Activated T-helper 1 cell treated with anti-CD3 and anti-CD28 coated beads, Interleukin-2, amount 50 U/mL, for 16 hours (primary cell): ENCODE measurements at places on chromosomes 7 and 10.

DNA sequence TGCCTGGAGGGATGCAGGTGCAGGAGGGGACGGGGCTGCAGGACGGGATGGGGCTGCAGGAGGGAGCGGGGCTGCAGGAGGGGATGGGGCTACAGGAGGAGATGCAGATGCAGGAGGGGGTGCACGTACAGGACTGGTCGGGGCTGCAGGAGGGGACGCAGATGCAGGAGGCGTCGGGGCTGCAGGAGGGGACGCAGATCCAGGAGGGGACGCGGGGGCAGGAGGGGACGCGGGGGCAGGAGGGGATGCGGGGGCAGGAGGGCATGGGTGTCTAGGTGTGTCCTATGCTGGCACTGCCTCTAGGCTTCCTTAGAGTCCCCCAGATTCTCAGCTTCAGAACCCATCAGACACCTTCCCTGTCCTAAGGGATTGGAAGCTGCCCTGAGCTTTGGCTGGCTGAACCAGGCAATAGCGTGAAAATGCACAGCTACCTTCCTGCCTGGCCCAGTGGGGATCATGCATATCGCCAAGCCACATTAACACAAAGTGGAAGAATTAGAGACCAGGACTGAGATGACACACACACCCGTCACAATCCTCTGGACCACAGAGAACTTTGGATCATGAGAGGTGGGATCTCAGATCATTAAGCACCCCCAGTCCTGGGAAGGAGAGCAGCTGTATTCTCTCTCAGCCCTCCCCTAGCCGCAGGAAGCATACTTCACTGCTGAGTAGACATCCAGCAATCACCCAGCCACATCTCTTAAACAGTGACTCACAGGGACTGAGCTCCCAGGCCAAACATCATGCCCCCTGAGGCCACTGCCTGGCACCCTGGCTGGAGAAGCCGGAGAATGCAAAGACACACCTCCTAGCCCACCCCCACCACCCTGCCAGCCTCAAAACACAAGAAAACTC, 67.3 kb downstream of the VWA2 start:
- no peak for DNase-seq

DNA sequence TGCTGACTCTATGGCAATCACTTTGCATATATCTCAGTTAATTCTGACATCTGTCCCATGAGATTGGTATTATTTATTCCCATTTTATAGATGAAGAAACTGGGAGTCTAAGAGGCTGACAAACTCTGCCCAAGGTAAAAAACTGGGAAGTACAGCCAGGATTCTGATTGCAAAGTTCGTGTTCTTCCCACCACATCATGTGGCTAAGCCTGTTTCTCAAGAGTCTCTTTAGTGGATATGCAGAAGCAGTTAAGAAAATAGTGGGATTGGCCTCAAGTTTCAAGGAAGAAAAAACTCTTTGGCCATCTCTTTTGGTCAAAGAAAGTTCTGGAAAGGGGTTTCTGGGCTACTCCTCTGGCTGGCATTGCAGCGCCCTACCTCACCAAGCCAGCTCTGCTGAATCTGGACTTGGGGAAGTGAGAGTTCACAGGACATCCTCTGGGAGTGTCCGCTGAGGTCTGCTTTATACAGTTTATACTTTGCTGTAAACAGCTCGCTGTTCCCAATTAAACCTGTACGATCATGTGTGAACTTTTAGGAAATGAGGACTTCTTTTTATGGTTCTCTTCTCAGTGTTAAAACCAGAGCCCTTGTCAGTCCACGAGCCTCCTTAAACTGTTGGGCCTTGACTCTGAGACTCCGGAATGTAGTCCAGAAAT, 12.2 kb upstream of the BMPR1A start:
- DNase-seq, result no peak

DNA sequence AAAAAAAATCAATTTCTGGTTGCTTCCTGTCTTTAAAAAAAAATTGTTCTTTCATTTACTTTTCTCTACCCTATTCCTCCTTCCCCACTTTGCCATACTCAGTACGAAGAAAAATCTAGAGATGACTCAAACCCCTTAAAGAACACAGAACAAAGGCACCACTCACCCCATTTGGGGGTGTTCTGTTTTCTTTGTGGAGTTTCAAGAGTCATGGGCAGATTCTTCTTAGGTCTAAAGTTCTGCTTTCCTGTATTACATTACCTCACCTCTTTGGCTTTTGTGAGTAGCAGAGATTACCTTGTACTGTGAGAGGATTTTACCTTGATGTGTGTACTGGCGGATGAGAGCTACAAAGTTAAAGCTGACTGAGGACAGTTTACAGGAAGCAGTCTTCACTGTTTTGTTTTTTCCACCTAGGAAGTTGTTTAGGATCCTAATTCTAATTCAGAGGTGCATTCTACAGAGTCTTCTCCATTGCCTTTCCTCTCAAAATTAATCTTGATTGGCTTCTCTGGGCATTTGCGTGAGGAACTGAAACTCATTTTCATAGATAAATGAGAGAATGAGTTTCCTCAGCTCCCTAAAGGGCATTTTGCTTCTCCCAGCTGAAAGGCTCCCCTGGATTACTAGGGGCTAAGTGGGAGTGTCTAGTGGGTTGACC, 20.7 kb downstream of the AVL9 start:
- DNase-seq, result no peak

GRCh38 chr7:101626758-101627157, 2.3 kb downstream of the MYL10 start:
- DNase-seq, result no peak

- DNase-seq, result peak; percentile 50
Measured at GRCh38 chr10:110556969-110557601, 10.4 kb upstream of the SMC3 start.

- no peak for DNase-seq
Measured at GRCh38 chr10:92714152-92714845, 24.5 kb downstream of the HHEX start.
